ENCODE measurements at places on chromosomes 6 and 20.
A peak's percentile ranks its signal among the peaks of the same experiment; 100 is the strongest.

DNA sequence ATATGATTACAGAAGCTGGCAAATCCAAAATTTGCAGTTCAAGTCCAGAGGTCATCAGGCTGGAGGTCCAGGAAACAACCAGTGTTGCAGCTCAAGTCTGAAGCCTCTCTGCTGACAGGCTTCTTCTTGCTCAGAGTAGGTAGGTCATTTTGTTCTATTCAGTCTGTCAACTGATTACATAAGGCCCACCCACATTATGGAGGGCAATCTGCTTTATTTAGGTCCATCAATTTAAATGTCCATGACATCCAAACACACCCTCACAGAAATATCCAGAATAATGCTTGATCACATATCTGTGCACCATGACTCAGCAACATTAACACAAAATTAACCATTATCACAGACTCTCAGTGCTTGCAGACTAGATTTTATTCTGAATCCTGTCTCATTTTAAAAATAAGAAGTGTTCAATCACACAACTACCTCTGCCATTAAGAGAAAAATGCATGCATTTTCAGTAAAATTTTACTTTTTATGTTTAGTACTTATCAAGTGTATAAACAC, 759.2 kb upstream of the ADGRB3 start:
- no peak for DNase-seq

GRCh38 chr6:99189823-99190721, 159.4 kb downstream of the FAXC start:
- DNase-seq: no peak

DNA sequence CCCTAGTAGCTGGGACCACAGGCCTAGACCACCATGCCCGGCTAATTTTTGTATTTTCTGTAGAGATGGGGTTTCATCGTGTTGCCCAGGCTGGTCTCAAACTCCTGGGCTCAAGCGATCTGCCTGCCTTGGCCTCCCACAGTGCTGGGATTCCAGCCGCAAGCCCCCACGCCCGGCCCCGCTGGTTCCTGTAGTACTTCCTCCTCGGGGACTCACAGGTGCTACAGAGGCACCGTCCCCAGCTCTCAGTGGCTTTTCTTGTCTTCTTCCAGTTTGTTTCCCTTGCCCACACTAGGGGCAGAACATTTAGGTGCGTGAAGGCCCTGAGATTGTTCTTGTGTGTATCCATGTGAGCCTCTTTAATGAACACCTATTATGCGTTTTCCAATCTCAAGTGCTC, 773 bp upstream of the ZBP1 start:
- DNase-seq: peak; percentile 2

DNA sequence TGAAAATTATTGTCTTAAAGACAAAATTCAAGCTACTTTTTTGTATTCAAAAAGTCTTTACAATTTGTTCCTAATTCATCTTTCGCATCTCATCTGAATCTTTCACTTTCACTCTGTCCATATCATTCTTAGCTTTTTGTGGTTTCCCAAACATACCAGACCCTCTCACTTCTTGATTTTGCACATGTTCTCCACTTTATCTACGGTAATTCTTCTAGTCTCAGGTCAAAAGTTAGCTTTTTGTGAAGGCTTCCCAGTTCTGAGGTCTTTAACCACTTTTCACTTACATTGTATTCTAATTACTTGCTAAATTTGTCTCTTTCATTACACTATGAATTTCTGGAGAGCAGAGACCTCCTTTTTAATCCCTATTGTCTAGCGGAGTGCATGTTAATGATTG, 34.6 kb upstream of the EPHA7 start:
- no peak for DNase-seq

- peak; percentile 31 for DNase-seq
Measured at GRCh38 chr20:16661756-16662155, 68.1 kb upstream of the SNRPB2 start.
